ENCODE measurements at places on chromosomes 1 and 21.
A peak's percentile ranks its signal among the peaks of the same experiment; 100 is the strongest.

GRCh38 chr1:119279456-119280381 lies 88.9 kb upstream of the HAO2 start:
- no peak for DNase-seq

- peak; percentile 67 for DNase-seq
These were observed 3.1 kb downstream of the C1orf216 start for GRCh38 chr1:35715568-35716002.

DNA sequence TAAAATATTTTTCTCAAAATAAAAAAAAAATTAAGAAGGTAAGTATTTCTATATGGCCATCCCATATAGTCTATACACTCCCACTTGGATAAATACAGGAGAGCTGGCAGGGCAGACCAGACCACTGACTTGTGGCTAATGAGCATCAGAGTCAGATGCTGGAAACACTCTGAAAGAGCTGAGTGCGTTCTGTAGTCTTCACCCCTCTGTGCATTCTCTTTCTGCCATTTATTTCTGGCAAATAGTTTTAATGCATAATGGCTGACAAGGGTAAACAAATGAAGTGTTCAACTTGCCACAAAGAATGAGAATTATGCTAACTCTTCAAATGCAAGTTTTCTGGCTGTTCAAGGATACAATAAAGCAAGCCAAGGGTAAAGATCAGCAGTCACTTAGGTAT lies 191.7 kb downstream of the TTLL7 start:
- no peak for DNase-seq

DNA sequence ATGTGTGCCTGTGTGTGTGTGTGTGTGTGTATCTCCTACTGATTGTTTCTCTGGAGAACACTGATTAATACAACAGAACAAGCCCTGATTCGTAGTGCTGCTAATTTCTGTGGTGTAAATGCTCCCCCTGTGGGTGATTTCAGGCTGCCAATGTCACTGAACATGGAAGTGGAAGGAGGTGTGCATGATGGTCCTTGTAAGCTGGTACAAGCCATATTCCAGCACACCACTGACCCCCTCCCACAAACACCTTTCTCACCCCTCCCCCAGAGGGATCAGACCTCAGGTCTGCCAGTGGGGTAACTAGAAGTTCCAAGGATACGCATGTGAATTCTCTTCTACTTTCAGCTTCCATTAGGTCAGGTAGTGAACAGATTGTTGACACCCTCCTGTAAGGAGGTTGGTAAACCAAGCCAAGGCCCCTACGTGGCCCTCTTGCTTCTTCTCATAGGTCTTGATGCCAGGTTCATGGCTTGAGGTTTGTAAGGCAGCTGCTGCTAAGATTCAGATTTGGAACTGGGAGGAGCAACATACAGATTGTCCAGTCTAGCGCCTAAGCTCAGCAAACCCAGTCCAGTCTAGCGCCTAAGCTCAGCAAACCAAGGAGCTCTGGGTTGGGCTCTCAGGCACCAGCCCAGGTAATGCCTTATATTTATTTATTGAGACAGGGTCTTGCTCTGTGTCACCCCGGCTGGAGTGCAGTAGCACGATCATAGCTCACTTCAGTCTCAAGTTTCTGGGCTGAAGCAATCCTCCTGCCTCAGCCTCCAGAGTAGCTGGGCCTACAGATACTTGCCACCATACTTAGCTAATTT lies 38.7 kb downstream of the DHCR24 start:
- DNase-seq: no peak

DNA sequence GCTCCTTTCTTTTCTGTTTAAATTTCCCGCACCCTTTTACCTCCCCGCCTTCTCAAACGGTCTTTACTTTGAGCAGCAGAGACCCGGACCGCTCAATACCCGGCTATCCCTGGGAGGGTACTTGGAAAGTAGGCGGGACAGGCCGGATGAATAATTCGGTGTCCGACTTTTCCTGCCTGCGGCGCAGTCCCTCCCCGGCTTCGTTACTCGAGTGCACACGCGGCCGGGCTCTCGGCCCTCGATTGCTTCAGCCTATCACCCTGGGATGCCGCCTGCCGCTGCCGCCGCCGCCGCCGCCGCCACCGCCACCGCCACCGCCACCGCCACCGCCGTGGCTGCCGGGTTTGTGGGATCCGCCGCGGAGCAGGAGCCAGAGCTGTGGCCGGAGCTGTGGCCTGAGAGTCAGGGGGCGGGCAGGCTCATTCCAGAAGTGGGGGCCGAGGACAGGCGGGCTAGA lies 382 bp upstream of the RASAL2 start:
- no peak for DNase-seq

DNA sequence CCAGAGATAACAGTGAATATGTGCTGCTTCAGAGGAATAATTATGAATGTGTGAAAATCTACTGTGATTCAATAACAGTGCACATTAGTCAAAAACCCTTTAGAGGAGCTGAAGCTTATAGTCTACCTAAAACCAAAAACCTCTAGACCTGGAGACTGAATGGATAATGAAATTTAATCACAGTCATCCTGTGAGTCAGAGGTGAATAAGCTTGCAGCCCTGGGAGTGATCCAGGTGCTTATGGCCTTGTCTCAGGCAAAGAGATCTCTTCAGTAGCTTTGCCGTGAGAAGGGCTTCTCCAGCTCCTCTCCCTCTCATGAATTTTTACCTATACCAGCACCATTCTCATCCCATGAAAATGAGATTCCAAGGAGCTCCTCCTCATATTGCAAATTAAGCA lies 81.3 kb upstream of the RGS4 start:
- DNase-seq: no peak

DNA sequence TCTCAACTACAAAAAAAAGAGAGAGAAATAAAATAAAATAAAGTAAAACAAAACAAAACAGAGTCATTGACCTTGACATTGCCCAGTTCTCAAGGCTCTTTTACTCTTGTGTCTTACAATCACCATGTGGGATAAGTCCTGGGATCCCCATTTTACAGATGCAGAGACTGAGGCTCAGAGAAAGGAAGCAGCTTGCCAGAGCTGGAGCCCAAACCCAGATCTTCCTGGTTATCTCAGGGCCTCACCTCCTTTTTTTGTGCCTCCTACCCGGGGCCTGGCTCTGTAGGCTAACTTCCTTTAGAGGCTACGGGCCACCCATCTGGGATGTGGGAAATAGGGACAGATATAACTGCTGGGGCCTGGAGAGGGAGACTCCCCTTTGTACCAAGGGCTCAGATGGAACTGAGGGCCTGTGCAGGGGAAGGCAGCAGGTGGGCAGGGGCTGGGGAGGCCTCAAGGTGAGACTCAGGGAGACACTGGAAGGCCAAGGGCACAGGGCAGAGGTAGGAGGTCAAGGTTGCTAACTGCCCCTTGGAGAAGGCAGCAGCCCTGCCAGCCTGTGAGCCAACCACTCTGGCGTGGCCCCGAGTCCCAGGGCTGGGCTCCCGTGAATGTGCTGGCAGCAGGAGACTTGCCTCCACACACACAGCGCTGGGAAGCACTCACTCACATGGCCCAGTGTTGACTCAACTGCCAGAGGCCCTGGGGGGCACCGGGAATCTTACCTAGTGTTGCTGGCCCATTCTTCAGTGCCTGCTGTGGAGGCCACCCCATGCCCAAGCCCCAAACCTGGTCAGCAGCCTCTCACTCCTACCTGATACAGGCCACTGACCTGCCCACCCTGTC lies 6.5 kb upstream of the ECE1 start:
- DNase-seq: no peak

DNA sequence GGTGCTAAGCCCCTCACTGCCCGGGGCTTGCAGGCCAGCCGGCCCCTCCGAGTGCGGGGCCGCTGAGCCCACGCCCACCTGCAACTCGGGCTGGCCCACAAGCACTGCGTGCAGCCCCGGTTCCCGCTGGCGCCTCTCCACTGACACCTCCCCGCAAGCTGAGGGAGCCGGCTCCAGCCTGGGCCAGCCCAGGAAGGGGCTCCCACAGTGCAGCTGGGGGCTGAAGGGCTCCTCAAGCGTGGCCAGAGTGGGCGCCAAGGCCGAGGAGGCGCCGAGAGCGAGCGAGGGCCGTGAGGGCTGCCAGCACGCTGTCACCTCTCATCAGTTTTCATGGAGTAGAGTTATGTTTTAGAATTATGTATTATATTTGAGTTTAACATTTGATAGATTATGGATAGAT lies 176.5 kb upstream of the FAM78B start:
- DNase-seq: no peak

DNA sequence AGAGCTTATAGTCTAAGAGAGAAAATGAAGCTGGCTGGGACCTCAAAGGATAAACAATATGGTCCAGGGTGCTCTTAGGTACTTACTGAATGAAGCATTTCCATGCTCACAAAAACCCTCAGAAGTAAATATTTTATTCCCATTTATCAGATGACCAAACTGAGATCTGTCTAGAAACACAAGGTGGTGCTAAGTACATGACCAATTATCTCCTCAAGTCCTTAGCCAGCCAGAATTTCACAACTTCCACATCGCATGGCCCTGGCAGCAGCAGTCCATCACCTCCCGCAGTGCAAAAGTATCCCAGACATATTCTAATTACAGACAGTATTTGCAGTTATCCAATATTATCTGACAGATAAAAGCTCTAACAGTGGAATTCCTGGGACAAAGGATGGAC lies 321.7 kb upstream of the PROX1 start:
- DNase-seq: peak; percentile 18

DNA sequence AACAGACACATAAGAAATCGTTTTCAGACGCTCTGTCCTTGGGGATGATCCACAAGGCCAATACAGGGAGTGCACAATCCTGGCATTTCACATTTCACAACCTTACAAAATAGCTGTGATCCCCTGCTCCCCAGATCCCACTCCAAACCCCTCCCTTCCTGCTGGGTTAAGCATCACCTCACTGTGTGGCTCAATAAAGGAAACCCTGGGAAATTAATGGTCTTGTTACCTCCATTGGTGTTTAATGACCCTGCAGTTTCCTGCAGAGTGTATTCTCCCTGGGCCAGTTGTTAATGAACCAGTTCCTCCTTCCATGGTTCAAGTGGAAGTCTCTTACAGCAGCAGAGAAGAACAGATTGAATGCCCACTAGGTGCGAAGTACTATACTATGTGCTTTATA lies 334.7 kb downstream of the OMA1 start:
- DNase-seq: no peak

- DNase-seq: no peak
These were observed 20.4 kb downstream of the MAP7D1 start for GRCh38 chr1:36176106-36176949.

DNA sequence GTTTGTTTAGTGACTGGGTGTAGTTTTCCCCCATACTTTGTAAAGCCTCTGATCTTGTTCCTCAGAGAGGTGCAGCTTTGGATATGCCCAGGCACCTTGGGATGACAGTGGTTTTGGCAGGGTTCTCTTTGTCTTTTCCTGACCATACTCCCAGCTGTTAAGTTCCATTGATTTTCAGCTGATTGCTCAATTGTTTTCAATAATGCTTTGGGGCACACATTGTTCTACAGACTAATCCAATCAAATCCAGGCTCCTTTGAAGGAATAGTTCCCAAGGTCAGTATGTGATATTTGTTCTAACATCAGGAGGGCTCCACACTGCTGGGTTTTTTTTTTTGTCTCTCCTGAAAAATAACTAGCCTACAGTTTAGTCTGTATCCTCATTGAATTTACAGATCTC lies 24.8 kb downstream of the PPP2R5A start:
- DNase-seq: no peak

DNA sequence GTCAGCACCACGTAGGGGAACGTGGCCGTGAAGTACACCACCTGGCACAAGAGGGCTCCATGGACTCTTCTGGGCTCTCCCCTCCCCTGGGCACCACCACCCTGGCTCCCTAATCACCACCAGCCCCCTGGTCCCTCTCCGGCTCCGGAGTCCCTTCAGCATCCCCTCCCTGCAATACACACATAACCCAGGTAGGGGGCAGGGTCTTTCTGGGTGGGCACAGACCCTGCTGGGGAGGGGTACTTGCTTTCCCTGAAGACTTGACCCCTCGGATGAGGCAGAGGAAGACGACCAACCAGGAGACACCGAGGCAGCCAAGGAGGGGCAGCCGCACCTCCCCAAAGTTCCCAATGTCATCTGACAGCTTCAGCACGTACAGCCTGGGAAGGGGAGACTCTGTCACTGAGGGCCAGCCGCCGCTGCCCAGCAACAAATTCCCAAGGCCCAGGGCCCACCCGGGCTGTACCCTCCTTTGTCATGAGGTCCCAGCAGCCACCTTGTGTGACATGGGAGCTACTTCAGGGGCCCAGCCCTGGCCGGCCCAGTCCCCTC lies 11.3 kb downstream of the CCDC24 start:
- DNase-seq: no peak

- DNase-seq: no peak
These were observed 9.5 kb downstream of the CD84 start for GRCh38 chr1:160569806-160570205.

- DNase-seq: no peak
These were observed 117.2 kb downstream of the CNIH3 start for GRCh38 chr1:224733027-224733911.

GRCh38 chr1:978069-978834 lies 3.6 kb downstream of the PERM1 start:
- DNase-seq: no peak

Measured in Jurkat, Clone E6-1 (cell line).